ENCODE measurements at places on chromosomes 2 and 18.

GRCh38 chr18:57784034-57784800 lies 18.9 kb downstream of the ATP8B1 start:
- DNase-seq: no peak

GRCh38 chr2:45957533-45958227 lies 306.2 kb downstream of the PRKCE start:
- DNase-seq: no peak

- no peak for DNase-seq
Measured at GRCh38 chr2:26399771-26400376, 1.8 kb upstream of the DRC1 start.

GRCh38 chr18:44830581-44830980 lies 149.9 kb downstream of the SETBP1 start:
- DNase-seq: no peak

DNA sequence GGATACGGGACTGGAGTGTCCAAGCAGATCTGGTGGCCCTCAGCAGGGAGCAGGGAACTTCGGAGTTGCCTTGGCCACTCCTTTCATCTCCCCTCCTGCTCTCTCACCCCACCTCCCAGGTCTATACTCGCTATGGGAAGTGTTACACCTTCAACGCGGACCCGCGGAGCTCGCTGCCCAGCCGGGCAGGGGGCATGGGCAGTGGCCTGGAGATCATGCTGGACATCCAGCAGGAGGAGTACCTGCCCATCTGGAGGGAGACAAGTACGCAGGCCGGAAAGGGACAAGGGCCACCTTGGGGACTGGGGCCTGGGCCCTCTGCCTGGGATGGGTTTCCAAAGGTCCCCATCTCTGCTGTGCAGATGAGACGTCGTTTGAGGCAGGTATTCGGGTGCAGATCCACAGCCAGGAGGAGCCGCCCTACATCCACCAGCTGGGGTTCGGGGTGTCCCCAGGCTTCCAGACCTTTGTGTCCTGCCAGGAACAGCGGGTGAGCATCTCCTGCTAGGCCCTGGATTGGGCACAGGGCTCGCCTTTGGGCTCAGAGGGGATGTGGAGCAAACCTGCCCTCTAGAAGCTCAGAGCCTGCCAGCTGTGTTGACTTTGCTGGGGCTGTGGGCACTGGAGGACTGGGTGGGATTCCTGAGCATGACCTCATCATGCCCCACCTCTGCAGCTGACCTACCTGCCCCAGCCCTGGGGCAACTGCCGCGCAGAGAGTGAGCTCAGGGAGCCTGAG lies 11.8 kb downstream of the CHPF start:
- DNase-seq: no peak

GRCh38 chr2:9234680-9235146 lies 28.1 kb downstream of the ASAP2 start:
- no peak for DNase-seq

GRCh38 chr18:52286675-52287074 lies 53.3 kb upstream of the DCC start:
- no peak for DNase-seq

DNA sequence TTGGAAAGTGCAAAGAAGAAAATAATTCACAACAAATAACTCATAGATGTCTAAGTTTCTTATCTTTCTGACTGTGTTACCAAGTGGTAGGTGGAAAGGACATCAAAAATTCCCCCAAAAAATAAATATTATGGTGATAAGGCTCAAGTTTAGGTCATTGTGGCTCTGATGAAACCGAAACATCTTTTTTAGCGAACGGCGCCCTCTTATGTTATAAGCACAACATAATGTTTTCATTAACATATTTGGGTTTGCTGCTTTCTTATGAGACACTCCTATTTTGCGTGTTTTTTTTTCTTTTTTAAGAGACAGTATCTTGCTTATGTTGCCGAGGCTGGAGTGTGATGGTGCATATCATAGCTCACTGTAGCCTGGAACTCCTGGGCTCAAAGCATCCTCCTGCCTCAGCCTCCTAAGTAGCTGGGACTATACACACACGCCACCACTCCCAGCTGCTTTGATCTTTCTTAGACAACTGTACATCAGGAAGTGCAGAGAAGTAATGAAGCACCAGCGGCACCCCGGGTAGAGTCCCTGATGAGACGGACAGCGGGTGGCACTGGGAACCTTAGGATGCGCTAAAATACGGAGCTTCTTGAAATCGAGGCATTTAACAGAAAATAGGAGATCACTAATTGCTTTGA lies 38.5 kb upstream of the SLC35G4 start:
- DNase-seq: no peak

DNA sequence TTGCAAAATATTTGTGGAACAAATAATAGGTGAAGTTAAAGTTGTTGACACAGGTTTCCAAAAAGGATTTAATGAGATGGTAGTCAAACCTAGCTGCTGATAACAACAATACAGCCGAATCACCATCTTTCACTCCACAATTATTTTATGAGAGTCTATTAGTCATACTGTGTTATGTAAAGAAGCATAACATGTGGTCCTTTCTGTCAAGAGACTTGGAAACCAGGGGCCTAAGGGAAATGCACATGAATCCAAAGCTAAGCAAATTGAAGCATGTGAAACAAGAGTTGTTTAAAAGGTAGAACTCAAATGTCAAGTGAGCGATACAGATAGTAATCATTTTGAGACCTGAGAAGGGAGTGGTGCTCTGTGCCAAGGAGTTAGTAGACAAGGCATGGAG lies 16.0 kb downstream of the CD28 start:
- no peak for DNase-seq

DNA sequence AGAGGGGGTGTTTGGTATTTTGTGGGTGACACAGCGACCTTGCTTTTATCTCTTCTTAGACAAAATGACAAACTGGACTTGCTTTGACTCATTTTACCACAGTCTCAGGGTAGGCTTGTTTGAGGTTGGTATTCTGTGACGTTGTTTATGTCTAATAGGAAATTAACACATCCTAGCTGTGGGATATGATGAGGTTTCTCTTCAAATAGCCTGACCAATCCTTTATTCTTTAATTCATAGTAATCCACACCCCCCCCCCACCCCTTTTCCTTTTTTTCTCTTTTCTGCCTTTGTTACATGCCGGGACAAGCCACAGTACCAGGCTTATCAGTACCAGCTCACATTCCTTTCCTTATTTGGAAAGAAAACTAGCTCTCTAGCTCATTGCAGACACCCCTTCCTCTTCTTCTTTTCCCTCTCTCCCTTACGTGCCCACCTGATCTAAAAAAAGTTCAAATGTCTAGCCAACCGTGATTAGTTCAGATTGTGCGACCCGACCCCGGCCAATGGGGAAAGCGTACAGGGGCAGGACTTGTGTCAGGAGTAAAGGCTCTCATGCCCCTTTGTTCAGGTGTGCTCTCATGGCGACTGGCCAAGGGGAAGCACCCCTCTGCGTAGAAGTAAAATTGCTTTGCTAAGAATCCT lies 52.2 kb upstream of the PTPRM start:
- no peak for DNase-seq

- DNase-seq: no peak
Measured at GRCh38 chr2:8309131-8309530, 372.7 kb upstream of the ID2 start.

GRCh38 chr2:118089139-118089800 lies 999 bp downstream of the INSIG2 start:
- DNase-seq: peak; percentile 51

GRCh38 chr2:12856934-12857601 lies 140.3 kb downstream of the TRIB2 start:
- no peak for DNase-seq

GRCh38 chr2:47945046-47945781 lies 38.9 kb upstream of the FBXO11 start:
- DNase-seq: no peak

DNA sequence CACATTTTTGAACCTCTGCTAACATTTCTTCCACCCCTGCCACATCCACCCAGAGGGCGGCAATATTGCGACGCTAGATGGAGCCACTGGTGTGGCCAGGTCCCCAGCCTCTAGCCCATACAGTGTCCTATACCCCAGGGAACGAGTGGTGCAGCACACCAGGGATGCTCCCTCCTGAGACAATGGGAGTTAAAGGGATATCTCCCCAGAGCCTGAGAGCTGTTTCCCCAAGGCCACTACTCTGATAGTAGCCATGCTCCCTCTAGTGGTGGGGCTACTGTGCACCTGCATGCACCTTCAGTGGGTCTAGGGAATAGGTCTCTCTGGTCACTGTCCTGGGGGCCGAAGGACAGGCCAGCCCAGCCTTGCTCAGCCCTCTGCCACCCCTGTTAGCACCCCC lies 336.4 kb upstream of the FSHR start:
- no peak for DNase-seq

DNA sequence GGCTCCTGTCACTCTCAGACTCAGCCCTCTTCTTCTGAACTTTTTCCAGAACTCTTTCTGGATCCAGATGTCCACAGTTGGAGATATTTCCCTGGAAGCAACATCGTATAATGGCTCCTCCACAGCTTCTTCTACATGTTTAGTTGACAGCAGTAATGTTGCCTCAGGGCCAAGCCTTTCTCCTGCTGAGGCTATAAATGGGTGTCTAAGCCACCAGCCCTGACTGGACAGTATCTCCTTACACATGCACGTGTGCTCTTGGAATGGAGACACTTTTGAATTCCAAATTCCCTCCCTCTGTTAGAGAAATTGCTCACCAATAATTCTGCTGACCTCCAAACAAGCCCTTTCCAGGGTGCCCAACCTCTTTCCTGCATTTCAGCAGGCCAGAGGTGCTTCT lies 156.2 kb upstream of the PIK3C3 start:
- DNase-seq: no peak

GRCh38 chr2:230895536-230896345 lies 29.3 kb downstream of the GPR55 start:
- no peak for DNase-seq

GRCh38 chr18:79950515-79951341 lies 725 bp downstream of the SLC66A2 start:
- DNase-seq: peak; percentile 47

DNA sequence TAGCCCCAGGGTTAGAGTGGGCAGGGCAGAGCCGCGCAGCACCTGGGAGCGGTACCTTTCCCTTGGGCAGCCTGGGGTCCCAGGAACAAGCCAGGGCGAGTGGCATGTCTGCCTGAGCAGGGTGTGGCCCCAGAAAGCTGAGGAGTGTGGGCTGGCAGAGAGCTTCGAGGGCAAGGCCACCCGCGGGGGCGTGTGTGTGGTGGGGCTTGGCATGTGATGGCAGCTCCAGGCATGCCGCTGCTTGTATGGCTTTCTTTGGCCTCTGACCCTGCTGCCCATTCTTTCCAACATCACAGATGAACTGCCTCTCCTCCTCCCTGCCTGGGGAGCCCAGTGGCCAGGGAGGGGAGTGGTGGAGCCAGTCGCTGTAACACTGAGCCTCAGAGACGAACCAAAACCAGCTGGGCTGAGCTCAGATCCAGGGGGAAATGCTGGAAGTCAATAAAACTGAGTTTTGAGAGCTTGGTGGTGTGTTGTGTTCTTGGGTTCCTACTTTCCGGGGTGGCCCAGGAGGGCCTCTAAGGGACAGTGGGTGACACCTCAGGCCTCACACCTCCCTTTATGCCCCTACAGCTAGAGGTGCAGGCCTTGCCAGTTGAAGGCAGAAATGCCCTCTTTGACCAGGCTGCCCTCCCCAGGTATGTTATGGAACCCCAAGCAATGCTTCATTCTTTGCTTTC lies 7.4 kb downstream of the DNAJB2 start:
- no peak for DNase-seq

DNA sequence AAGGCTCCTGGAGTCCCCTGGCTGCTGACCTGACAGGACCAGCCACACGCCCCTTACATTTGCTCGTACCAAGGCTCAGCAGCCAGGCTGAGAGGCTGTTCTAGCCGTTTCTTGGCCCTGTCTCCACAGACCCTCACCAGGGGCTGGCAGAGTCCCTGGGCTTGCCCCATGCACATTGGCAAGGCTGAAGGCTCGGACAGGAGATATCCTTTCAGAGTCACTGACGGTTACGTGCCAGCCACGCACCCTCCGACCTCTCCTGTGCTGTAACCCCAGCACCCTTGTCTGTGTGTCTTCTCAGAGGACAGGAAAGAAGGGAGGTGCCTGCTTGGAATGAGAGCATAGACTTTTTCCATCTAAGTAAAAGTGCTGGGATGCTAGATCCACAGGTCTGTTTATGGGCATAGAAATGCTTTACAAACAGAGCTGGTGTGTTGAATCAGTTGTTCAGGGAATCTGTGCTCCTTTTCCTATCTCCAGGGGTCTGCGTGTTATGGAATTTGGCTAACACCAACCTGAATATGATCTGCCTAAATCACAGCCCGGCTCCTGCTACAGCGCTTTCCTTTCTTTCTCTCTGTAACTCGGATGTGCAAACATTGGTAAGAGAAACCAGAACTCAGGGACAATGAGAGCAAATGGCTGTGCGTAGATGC lies 41.0 kb downstream of the COPS8 start:
- no peak for DNase-seq

- no peak for DNase-seq
Measured at GRCh38 chr2:188983427-188984064, 9.4 kb downstream of the COL3A1 start.

GRCh38 chr2:166926657-166927056 lies 38.4 kb downstream of the XIRP2 start:
- no peak for DNase-seq

DNA sequence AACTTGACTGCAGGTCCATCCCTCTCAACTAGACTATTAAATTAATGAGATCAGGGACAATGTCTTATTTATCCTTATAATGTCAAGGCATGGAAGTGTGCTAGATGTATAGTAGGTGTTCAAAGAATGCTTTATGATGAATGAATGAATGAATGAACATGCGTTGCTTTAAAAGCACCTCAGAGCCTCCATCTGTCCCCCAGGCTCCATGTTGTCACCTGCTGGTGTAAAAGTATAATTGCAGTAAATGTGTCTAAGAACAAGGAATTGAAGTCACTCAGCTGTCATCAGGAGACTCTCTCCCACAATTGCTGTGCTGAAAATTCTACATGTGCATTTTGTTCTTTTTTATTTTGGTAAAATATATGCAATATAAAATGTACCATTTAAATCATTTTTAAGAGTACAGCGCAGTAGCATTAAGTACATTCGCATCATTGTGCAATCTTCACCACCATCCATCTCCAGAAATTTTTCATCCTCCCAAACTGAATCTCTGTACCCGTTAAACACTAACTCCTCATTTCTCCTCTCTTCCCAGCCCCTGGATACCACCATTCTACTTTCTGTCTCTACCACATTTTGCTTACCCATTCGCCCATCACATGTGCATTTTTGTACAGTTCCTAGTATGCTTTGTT lies 52.6 kb downstream of the GNAL start:
- no peak for DNase-seq

DNA sequence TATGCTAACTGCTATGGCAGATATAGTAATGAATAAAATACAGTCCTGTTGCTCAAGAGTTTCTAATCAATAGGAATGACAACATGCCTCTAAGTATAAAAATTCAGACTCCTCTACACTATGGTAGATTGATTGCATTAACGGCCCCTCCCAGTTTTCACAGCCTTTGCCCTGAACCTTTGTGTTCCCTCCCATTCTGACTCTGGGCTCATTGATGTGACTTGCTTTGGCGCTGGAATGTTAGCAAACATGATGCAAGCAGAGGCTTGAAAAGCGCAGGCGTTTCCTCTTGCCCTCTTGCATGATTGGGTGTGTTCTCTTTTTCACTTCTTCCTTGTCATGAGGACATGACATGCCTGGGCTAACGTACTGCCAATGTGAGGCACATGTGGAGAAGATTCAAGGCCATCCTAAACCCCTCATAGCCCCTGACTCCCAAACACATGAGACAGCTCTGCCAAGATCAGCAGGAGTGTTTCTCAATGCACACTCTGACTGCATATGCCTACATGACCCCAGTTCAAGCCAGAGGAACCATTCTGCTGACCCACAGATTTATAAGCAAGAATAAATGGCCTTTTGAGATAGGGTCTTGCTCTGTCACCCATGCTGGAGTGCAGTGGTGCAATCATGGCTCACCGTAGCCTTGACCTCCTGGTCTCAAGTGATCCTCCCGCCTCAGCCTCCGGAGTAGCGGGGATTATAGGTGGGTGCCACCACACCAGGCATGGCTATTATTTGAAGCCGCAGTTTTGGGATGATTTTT lies 49.7 kb upstream of the CD28 start:
- DNase-seq: no peak

Data from retina (tissue), 1 donor.